ENCODE measurements at places on chromosomes 5 and 9.

DNA sequence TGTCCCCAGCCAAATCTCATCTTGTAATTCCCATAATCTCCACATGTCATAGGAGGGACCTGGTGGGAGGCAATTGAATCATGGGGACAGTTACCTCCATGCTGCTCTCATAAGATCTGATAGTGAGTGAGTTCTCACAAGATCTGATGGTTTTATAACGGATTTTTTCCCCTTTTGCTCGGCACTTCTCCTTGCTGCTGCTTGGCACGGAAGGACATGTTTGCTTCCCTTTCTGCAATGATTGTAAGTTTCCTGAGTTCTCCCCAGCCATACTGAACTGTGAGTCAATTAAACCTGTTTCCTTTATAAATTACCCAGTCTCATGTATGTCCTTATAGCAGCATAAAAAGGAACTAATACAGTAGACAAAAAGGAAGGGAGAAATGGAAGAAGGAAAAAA, 76.7 kb upstream of the CCNG1 start:
- DNase-seq: no peak

GRCh38 chr5:11941566-11941965, 37.3 kb upstream of the CTNND2 start:
- no peak for DNase-seq

- DNase-seq: no peak
Observed at GRCh38 chr5:50704730-50705129, 38.3 kb downstream of the PARP8 start.

- DNase-seq: no peak
Observed at GRCh38 chr9:98727428-98727827, 18.7 kb upstream of the GABBR2 start.

GRCh38 chr5:96004754-96005153, 43.1 kb upstream of the ELL2 start:
- no peak for DNase-seq

DNA sequence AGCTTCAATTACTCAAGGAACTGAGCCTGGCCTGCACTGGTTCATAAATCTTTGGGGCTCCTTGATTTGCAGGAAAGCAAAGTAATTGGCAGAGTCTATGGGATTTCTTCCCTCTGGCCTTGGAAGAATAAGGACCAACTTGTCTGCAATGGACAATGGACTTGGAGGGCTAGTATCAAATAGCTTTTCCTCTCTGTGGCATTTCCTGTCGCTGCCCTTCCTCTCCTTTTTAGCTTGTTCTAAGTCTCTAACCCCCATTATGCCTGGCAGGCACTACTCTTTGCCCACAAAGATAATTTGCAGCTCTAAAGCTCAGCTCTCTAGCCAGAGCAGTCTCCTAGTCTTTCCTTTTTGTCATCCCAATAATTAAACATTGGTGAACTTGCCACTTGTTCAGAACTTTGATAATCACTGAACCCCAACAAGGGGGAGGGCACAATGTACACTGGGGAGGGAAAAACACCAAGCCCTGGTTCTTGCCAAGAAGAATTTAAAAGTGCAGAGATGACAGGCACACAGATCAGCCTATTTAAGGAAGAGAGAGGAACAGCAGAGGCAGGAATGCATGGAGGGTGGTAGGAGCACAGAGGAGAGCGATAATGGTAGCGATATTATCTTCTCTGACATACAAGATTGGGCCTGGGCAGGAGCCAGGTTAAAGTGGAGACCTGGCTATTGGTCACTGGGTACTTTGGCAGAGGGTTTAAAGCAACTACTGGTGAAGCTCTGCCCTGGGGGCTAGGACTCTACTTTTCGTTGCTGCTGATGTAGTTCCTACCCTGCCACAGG, 38.5 kb downstream of the FAM219A start:
- DNase-seq: no peak
